ENCODE measurements at places on chromosomes 4 and X.

DNA sequence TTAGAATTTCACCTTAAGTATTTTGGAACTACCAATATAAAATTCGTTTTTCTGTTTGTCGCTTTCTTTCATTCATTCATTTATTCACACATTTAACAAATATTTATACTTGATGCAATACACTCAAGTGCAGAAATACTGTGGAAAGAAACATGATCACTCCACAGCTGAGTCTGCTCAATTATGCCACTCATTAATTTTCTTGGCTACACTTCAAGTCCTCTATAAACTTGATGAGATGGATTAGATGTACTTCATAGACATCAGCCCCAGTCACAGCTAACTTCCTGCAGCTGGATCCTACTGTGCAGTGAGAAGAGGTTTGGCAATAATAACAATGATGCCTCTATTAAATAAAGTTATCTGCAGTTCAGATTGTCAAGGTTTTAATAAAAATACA lies 208.1 kb downstream of the PDGFC start:
- peak; percentile 60 for DNase-seq

GRCh38 chr4:472881-473569 lies 25.9 kb downstream of the ZNF721 start:
- peak; percentile 4 for DNase-seq

- no peak for DNase-seq
Measured at GRCh38 chr4:94536049-94536448, 84.3 kb downstream of the PDLIM5 start.

DNA sequence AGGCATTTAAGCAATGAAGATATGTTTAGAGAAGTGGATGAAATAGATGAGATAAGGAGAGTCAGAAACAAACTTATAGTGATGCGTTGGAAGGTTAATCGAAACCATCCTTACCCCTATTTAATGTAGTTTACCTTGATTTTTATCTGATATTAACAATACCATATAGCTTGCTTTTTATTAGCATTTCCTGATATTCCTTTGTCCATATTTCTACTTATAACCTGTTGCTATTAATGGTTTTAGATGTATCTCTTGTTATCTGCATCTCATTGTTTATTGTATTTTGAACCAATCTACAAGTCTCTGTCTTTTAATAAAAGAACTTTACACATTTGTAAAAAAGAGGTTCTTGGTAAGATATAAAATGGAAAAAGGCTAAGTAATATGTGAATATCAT lies 1.6 kb downstream of the TCEAL9 start:
- no peak for DNase-seq

DNA sequence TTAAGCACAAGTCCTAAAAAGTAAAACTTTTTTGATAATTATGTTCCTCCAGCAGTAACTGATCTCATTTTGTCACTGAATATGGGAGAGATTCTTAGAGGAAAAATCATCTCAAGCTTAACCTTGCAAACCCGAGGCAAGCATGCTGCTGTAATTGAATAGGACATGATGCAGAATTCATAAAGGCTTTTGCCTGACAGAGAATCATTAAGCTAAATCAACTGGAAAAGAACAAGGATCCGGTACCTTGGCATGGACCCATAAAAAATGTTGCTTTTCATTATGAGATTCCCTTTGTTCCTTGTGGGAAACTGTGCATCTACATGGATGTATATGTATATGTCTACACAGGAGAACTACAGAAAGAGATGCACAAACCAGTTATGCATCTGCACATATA lies 149.1 kb downstream of the PAPSS1 start:
- DNase-seq: no peak

DNA sequence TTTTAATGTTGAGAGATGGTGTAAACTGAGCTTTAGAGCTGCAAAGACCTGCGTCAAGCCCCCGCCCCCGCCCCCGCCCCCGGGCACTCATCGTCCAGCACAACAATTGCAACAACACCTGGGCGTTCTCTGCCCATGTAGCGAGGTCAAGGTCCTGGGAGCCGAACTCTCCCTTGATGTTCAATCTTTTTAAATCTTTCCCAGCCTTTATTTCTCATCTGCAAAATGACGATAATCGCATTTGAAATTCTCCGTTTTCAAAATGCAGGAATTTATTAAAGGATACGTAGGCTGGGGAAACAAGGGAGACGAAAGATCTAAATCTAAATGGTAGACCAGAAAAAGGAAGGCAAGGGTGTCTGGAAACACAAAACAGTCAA lies 648 bp upstream of the MSMO1 start:
- peak; percentile 27 for DNase-seq

DNA sequence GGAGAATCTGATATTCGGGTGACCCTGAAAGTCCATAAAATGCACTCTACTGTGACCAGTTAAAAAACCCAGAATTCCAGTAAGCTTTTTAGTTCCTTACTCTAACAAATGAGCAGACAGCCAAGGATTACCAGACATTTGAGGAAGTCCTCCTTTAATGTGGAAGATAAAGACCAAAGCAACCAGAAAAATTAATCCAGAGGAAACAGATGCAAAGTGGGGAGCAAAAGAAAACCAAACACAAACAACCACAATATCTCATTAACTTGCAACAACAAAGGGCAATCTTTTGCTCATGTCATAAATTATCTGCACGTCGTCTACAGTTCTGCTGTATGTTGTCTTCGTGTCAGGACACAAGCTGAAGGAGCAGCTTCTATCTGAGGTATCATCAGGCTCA lies 164.4 kb downstream of the PJA1 start:
- DNase-seq: no peak

DNA sequence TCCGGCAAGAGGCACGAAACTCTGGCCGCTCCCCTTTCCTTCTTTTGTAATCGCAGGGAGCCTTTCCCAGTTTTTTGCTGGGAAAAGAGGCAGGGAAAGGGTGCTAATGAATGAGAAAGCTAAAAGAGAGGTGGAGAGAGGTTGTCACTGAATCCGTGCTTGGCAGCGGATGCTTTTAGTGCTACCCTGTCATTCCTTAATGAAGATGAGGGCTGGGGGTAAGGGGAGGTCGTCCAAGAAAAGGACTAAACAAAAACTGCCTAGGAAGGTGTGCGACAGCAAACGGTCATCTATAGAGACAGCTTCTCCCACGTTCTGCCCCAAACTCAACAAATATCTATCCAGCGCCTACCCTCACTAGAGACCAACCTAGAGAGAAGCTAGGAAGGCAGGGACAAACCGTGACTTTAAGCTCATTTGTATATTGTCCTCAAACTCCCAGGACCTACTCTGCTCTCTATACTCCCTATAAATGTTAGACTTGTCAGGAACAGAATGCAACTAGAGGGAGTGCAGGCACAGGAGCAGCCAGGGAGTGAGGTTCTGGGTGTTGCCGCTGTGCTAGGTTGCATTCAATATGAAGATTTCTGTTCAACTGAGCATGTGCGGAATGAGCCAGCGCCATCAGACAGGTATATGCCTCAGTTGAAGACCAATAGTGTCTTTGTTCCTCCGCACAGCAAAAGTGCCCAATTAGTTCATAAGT lies 777 bp upstream of the CASK start:
- peak; percentile 20 for DNase-seq

- no peak for DNase-seq
Measured at GRCh38 chrX:87582453-87582852, 64.9 kb downstream of the KLHL4 start.

- DNase-seq: peak; percentile 37
Measured at GRCh38 chr4:182560358-182560757, 317.2 kb downstream of the TENM3 start.

DNA sequence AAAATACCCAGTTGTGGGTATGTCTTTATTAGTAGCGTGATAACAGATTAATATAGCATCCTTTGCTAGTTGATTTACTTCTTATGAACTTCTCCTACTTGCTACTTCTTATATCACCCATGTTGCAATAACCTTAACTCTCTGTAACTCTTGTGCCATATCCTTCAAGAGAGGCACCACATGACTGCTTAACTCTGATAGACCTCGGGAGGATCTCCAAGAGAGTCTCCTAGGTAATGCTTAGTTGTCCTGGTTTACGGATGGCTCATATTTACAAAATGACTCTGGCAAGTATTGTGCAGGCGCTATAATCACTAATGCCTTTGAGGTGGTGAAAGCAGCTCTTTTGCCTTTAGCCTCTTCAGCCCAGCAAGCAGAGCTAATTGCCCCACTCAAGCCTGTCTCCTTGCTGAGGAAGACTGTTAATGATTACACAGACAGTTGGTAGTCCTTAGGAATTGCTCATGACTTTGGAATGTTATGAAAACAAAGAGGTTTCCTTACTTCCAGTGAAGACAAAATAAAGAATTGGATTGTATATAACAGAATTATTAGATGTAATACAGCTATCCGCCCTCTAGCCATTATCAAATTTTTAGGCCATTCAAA lies 1305.8 kb downstream of the PCDH7 start:
- DNase-seq: peak; percentile 46

GRCh38 chr4:97106161-97106560 lies 1037.1 kb downstream of the STPG2 start:
- DNase-seq: no peak
